ENCODE measurements at places on chromosomes 2 and 18.
A peak's percentile ranks its signal among the peaks of the same experiment; 100 is the strongest.

GRCh38 chr18:28984731-28985130, 807.8 kb upstream of the CDH2 start:
- no peak for DNase-seq

DNA sequence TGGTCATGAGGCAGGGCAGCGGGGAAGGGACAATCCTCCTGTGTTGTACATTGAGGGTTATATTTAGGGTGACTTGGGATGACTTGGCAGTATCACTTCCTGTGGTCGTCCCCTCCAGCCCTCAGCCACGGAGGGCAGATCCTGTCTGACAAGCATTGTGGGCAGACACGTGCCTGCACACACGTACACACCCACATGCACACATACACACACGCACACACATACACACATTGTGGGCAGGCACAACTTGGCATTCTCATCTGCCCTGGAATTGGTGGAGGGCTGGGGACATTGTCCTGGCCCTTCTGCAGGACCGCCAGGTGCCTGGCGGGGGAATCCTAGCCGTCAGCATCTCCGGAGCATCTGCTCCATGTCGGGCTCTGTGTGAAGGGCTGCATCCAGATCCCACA, 47.6 kb downstream of the ODC1 start:
- no peak for DNase-seq

DNA sequence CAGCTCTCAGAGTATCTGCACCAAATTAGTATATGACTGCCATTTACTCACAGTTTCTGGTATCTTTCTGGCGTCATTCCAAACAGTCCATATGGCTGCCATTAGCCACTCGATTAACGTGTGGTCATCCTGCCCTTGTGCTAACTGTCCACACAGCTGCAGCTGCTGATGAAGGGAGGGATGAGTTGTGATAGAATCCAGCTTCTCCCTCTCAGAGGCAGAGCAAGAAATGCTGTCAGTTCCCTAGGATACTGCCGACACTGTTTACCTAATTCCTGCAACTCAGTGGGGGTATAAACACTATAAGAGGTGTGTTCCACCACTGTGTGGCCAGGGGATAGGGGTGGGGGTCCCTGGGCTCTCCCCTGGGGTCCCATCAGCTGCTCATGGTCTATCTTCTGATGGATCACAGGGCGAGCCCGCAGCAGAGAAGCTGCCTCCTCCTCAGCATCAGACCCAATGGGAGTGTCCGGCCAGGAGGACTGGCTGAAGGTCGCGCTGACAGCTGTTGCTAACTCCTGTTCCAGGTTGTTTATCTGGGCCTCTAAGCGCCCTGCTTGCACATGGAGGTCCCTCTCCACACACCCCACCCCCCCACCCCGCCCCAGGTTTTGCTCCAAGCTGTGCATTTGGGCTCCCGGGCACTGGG, 17.3 kb upstream of the KLHL23 start:
- peak; percentile 14 for DNase-seq

DNA sequence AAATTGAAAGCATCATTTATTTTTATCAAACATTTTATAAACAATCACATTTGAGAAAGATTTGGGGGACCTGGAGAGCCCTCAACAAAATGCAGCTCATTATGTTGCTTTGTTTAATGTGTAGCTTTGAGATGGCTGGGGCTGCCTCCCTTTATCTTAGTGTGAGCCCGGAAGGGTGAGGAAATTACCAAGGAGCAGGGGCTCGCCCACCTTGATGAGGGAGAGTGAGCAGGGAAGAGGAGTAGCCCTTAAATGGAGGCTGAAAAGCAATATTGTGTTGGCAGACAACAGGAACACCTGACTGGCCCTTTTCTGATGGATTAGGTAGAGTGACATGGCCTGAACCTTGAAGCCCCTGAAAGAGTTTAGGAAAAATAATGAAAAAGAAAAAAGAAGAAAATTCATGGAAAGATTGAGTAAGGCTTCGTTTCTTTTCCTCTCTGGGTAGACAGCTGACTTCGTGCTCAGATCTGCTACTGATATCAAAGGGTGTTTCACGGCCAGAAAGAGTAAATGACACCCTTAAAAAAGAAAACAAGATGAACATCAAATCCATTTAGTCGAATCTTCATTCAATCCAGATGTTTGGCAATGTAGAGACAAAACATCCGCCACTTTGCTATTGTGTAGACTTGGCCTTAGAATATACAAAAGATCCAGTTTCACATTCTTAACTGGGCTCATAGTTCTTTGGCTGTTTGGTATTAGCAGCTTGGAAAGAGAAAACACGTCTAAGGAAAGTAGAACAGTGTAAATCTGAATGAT, 206.5 kb upstream of the TCF4 start:
- DNase-seq, result no peak

GRCh38 chr2:149740490-149740889, 152.9 kb upstream of the MMADHC start:
- no peak for DNase-seq

GRCh38 chr2:246489-247144, 17.2 kb downstream of the SH3YL1 start:
- peak; percentile 44 for DNase-seq

DNA sequence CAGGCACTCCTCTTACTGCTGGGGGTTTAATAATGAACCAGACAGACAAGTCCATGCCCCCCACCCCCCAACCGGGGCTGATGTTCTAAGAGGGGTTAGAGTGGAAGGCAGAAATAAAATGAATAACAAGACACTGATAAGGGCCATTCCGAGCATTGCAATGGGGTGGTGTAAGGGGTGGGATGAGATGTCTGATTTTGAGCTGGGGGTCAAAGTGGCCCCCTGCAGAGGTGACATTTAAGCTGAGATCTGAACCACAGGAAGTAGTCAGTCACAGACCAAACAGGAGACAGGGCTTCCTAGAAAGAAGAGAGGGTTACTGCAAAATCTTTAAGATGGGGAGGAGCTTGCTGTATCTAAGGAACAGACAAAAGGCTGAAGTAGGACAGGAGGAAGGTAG, 180.6 kb upstream of the SH3BP4 start:
- no peak for DNase-seq

- no peak for DNase-seq
Observed at GRCh38 chr2:208142240-208142924, 3.6 kb downstream of the CRYGB start.

- DNase-seq, result peak; percentile 23
Observed at GRCh38 chr2:174546519-174547506, 50.8 kb downstream of the WIPF1 start.

GRCh38 chr2:230043461-230043860, 25.3 kb downstream of the SLC16A14 start:
- DNase-seq, result no peak

GRCh38 chr18:74635224-74635975, 37.7 kb downstream of the ZNF407 start:
- DNase-seq, result no peak

DNA sequence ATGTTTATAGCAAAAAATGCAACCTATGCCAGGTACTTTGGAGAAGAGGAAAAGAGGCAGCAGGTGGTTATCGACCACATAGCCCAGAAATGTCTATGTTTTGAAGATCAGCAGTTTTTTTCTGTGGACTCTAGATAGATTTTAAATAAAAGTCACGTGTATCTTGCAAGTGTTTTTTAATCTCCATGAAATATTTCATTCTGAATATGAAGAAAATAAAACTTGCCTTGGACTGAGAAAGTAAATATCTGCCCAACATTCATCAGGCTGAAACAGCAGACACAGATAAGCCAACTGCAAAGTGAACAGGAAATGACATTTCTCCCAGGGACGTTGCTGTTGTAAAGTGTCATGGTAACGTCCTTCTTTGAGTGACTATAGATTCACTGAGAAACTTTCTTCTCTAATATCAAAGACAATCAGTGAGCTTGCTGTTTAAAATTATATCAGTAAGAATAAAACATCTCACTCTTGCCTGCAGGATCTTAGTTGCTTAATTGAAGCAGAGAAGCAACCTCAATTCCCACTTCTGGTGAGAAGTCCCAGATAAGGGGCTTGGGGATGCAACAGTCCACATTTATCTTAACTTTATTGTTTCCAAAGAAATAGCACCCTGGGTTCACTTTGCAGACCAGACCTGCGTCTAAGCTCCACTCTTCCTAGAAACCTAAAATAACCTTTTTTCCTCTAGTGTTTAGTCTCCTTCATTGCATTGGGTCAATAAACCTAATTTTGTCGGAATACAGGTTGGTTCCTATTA, 6.3 kb downstream of the MYOM1 start:
- no peak for DNase-seq

DNA sequence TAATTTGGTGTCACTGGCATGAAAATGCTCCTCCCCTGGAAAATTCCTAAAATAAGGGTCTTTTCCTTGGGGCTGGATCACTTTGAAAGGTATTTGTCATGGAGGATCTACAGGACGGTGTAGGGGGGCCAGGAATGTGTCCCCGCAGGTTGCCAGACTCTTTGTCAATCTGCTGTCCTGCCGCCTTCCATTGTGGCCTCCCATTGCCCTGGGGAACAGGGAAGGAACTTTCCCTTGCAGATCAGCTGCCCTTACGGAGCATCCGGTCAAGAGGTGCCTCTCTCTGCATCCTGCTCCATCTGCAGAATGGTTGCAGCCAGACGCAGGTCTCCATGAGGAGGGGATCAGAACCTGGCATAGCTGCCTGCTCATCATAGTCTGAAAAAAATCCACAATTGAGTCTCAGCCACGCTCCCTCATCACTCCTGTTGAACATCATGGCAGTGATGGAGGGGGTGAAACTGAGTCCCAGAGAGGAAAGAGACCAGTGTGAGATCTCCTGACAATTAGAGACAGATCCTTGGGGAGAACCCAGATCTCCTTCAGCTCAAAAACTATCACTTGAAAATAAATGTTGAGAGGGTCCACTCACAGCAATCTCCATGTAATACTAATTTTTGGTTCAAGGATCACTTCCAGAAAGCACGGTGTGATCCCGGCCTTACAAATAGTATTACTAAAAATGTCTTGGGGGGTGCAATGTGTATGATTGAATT, 244.8 kb downstream of the MYCN start:
- DNase-seq, result no peak

- no peak for DNase-seq
Observed at GRCh38 chr2:115084446-115084845, 642.0 kb downstream of the DPP10 start.

GRCh38 chr18:9669016-9669415, 39.1 kb upstream of the RAB31 start:
- DNase-seq, result no peak

GRCh38 chr2:142974288-142975024, 97.0 kb downstream of the KYNU start:
- DNase-seq, result no peak

GRCh38 chr2:145012214-145012670, 492.3 kb upstream of the ZEB2 start:
- no peak for DNase-seq

GRCh38 chr2:3193443-3194330, 183.9 kb downstream of the EIPR1 start:
- DNase-seq, result no peak

DNA sequence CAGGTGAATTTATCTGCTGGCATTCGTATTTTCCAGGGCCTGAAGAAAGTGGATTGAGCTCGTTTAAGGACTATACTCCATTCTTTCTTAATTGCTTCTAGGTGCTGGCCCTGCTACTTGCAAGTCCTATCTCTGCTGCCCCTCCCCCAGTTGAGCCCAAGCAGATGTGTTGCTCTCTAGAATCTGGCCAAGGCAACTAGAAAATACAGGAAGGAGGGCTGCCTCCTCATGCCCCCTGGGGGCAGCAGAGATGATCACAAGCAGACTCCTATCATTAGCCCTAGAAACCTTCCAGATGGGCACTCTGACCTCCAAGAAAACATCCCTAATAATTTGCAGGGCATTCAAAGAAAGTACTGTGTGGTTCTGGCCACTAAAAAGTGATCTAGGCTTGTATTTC, 72.5 kb upstream of the CYP26B1 start:
- peak; percentile 2 for DNase-seq

DNA sequence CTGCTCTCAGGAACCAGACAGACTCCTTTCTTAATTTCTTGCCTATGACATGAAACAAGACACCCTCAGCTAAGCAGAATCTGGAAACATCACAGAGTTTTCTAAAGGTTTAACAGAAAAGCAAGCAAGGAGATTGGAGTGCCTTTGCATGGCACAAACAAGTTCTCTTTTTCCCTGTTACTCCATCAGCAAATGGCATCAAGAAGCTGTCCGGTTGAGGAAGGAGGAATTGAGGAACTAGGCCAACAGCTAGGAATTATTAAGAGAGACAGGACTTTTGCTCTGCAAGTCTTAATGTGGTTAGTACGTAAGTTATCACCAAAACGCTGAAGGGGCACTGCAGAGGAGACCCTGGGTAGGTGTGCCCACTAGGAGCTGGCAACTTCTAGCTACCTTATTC, 53.2 kb downstream of the NEB start:
- DNase-seq, result no peak

GRCh38 chr2:38290332-38290731, 86.7 kb downstream of the ATL2 start:
- DNase-seq, result no peak

- no peak for DNase-seq
Observed at GRCh38 chr2:141316606-141317005, 814.2 kb downstream of the LRP1B start.

DNA sequence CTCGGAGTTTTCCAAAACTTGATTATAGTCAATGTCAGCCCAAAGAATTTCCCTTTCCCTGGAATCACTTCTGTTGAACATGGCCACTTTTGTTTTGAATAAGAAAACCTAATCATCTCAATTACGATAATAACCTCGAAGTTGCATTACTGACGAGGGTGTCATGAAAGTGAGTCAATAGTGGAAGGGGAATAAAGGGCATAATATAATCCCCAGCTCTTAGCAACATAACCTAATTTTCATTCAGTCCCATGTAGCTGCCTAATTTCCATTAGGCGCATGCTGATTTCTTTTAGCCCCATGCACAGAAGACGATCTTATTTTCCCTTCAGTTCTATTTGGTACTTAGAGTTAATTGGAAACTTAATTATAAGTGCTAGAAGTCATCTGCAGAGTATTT, 51.1 kb upstream of the RAPH1 start:
- no peak for DNase-seq

DNA sequence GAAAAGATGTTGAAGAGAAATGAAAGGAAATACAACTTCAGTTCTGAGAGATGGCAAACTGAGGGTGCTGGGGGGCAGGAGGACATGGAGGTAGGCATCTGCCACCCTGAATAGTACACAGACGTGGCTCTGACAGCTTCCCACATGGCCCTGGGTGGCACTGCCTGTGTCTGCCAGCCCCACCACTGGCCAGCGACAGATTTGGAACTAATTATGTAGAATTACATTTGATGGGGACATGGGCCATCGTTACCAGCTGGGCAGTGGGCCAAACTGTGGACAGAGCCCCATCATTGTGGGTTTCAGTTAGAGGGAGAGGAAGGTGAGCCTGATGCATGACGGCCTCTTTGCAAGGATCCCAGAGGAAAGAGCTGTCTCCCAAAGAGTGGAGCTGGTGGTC, 216.0 kb upstream of the HAAO start:
- DNase-seq, result no peak

GRCh38 chr2:158214431-158214830, 112.8 kb downstream of the UPP2 start:
- DNase-seq, result no peak

DNA sequence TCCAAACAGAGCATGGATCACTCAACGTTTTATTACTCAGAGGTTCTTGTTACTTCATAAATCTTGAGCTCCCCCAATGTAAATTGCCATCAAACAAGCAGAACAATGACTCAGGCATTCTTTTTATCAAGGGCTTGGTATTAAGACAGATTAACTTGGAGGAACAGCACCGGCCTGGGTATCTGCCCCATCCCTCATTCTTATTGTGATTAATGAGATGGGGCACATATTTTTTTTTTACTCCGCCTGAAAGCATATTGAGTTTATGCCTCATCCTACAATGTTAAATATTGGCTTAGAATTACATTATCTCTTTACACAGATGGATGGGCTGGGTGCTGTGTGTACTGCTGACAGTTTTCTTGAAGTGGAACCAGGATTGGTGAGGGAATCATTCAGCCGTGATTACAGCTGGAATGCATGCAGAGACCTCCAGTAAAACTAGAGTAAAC, 387.3 kb downstream of the CLIP4 start:
- DNase-seq, result no peak
